AG04450 (cell line): ENCODE measurements at places on chromosomes 3 and 15.
A peak's percentile ranks its signal among the peaks of the same experiment; 100 is the strongest.

DNA sequence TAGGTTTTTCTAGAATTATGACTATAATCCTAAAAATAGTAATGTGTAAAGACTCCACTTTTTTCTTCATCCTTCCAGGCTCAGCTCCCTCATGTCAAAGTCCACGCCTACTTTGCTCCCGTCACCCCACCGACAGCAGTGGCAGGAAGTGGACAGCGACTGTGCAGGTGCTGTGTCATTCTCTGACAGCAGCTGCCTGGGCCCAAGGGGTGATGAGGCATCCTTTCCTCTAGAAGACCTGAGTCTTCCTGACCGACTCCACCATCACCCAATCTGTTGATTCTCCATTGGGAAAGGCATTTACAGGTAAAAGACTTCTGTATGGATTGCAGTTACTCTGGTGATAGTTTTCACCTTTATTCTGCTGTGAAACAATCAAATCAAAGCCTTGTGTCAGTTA, 54.8 kb downstream of the UBP1 start:
- DNase-seq = no peak

- DNase-seq = no peak
Observed at GRCh38 chr3:73235768-73236167, 174.3 kb downstream of the EBLN2 start.

DNA sequence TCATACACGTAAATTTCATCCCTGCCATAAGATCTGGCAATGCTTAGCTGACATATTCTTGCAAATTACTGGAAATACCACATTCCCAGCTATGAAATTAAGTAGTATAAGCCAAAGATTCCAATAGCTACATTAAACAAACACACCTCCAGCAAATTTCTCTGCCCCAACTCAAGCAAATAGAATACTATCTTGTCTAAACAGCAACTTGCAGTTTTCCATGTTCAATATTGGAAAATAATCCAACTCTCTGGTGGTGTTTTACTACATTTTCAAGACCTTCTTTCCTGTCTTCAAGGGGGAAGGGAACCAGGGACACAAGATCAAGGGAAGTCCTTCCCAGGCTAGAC, 268.7 kb downstream of the TBL1XR1 start:
- no peak for DNase-seq

DNA sequence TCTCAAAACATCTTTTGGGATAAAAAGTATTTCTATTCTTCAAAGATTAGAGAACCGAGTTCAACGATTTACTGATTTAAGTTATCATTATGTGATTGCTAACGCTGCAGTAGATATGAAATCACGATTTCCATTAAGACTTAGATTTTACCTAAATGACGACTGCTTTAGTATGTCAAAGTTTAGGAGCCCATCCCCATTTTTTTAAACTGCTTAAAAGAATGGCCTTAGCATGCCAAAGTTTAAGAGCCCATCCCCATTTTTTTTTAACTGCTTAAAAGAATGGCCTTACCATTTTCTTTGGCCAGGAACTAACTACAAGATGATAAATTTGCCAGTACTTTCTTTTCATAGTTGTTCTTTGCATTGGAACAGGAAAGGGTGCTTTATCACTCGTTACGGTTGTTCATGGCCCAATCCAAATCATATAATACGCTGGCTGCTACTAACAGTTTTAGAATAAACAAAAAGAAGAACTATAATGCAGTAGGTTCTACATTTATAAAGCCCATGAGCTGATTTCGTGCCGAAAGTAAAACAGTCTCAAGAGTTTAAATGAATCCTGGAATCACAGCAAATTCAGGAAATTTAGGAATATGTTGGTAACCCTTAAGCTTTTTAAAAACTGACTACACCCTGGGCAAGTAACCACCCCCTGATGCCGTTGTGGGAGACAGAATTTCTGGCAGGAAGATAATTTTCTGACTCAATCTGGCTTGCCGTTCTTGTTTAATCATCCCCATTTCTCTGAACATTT, 869 bp upstream of the TSC22D2 start:
- DNase-seq = no peak

DNA sequence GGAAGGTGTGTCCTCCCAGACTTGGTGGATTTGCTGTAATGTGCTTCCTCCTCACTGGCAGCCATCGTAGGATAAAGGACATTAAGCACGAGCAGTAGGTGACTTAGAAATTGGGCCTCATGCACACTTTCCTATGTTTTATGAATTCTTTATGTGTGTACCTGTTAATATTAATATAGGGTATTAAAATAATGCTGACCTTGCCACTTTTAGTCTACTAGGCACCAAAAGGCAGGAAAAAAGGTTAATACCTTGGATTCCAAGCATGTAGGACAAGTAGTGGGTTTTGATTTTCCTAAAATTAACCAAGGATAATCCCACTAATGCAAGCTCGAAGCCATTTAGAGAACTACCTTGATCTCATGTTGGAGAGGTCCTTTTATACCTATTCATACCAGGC, 55.9 kb downstream of the ADAMTSL3 start:
- no peak for DNase-seq

DNA sequence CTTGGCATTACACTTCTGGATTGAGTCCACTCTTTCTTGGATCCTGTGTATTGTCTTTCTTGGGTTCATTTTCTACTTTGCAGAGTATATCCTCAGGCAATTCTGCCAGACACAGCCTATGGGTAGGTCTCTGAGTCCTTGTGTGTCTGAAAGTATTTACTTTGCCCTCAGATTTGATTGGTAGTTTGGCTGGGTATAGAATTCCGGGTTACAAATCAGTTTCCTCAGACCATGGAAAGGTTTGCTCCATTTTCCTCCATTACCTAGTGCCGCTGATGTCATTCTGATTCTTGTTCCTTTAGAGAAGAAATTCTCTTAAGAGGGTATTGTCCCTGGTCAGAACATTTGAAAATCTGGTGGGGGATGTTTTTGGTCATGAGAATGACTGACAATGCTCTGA, 133.2 kb downstream of the NUP210 start:
- no peak for DNase-seq

GRCh38 chr15:98580572-98580971, 67.8 kb upstream of the IGF1R start:
- no peak for DNase-seq

DNA sequence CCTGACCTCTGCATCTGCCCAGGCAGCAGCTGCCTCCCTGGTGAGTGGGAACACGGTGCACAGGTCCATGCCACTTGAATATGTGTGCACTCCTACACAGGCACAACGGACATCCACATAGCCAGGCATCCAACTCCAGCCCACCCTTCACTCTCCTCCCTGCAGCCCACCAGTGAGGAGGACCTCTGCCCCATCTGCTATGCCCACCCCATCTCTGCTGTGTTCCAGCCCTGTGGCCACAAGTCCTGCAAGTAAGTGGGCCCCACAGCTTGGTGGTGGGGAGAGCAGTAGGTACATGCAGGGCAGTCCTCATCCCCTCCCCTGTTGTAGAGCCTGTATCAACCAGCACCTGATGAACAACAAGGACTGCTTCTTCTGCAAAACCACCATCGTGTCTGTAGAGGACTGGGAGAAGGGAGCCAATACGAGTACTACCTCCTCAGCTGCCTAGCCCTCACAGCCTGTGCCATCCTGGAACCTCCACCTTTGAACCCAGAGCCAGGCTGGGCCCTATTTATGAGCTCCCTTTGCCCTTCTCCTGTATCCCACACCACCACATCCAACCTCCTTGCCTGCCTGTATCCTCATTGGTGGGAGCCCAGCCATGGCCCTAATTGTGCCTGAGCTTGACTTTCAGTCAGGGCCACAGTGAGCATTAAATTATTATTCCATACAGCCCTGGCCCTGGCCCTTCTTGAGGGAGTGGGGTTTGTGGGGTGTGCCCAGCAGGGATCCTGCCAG, 1.5 kb upstream of the AMIGO3 start:
- no peak for DNase-seq

DNA sequence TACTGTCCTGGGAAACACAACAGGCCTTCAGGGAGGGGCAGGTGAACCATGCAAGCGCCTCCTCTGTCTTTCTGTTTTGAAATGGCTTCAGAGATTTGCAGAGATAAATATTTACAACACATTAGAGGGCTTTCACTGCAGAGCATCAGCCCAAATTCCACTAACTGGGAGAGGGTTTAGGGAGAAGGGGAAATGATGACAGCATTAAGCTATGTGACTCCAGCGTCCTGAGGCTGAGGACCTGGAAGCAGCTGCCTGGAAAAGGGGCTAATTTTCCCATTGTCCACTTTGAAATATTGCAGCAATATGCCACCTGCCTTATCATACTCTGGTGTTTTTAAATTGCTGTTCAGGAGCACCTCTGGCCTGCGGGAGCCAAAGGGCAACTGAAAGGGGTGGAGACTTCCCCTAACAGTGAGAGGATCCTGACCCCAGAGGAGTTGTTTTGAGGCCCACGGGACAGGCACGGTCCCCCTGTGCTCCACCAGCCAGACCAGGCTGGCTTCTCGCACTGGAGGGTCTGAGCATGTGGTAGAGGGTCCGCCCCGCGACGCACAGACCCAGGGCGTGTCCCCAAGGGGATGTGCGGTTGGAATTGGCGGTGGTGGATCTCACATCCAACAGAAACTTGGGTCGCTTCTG, 110.6 kb downstream of the XXYLT1 start:
- DNase-seq = peak; percentile 59

GRCh38 chr3:179541094-179541493, 21.6 kb upstream of the ACTL6A start:
- DNase-seq = no peak

GRCh38 chr3:25973122-25973521, 183.2 kb downstream of the OXSM start:
- no peak for DNase-seq

DNA sequence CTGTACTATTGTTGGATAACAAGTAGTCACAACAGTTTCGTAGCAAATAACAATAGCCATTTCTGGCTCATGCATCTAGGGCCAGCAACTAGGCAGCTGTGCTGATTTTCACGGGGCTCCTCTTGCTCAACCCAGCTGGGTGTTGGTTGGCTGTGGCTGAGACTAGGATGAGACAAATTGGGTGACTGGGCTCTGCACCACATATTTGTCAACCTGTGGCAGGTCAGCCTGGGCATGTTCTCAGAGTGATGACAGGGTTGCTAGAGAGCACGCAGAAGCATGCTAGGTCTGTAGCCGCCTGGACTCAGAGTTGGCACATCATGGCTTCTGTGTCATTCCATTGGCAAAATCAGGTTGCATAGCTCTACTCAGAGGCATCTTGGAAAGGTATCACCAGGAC, 175.9 kb downstream of the OTOL1 start:
- DNase-seq = no peak

DNA sequence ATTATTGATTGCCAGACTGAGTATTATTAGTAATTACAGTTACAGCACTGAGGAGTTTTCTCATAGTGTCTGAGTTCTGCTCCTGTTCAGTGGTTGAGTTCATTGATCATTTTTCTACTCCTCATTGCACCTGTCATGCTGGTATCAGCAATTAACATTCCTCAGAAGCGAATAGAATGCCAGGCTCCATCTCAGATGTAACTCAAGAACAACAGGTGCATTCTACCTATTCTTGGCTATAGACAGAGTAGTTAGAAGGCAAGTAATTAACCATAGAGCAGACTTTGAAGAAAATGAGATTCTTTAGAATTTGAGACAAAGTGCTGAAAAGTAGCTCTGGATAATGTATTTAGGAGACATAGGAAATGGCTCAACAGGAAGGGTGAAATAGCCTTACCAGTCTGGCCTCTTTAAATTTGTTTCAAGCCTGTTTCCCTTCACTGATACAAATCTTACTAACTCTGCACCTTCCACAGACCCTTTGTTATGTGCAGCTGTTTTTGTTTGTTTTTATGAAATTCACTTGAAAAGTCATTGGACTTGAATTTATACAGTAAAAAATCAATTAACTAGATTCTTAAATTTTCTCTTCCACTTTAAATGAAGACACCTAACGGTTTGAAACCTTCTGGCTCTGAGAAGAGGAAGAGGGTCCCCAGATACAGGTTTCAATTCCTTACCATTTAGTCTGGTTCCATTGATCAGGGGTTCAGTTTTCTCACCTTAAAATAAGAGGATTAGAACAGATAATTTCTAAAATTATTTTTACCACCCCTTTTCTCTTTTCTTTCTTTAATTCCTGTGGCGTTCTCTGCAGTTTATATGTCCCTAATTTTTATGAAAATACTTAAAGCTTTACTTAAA, 109.6 kb downstream of the FNDC3B start:
- DNase-seq = no peak

DNA sequence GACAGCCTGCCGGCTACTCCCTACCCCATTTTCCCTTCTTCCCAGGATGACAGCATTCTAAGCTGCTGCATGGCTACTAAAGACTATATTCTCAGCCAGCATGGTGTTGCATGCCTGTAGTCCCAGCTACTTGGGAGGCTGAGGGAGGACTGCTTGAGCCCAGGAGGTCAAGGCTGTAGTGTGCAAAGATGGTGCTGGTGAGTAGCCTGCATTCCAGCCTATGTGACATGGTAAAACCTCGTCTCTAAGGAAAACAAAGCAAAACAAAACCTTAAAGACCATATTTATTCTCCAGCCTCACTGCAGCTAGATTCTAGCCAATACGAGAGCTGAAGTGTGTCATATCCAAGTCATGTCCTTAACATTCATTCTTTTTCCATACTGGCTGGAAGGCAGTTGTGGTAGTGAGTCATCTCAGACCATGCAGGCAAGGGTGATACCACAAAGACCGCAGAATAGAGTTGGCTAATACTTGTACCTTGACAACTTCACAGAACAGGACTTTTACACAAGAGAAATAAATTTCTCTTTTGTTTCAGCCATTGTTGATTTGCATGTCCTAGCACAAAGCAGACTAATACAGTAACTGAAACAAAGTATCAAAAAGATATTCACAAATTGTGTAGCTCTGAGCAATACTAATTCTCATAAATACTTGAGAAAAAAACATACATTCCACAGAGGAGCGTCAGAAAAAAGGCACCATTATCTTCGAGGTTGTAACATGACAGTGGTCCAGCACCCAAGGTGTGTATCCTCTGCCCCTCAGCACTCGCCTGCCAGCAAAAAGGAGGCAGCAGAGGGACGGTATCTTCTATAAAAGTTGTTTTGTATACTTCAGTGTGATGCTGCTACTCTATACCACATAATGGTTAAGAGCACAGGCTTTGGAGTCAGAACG, 14.8 kb downstream of the PBRM1 start:
- DNase-seq = peak; percentile 99

GRCh38 chr3:89392991-89393390, 285.6 kb downstream of the EPHA3 start:
- no peak for DNase-seq
